Fibroblast of skin of scalp (primary cell): ENCODE measurements at places on chromosomes 11 and 22.

DNA sequence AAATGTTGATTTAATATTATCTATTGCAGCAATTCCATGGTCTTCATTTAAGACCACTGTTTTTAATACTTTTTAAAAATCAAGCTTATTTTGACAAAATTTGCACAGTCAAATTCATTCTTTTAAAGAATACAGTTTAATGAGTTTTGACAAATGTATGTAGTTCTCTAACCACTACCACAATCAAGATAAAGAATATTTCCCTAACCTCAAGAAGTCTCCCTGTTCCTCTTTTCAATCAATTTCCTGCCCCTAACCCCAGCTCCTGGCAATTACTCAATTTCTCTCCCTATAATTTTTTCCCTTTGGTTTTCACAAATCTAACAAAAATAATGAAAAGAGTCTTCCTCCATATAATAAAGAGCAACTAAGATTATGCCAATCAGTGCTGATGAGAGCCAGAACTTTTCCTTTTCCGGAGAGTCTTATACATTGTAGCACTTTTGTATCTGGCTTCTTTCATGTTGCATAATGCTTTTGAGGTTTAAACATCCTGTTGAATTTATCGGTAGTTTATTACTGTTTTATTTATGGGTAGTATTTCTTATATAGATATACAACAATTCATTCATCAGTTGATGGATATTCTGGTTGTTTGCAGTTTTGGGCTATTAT, 231.7 kb downstream of the AASDHPPT start:
- DNase-seq, result no peak

GRCh38 chr22:39524089-39524752, 3.9 kb downstream of the ATF4 start:
- no peak for DNase-seq

DNA sequence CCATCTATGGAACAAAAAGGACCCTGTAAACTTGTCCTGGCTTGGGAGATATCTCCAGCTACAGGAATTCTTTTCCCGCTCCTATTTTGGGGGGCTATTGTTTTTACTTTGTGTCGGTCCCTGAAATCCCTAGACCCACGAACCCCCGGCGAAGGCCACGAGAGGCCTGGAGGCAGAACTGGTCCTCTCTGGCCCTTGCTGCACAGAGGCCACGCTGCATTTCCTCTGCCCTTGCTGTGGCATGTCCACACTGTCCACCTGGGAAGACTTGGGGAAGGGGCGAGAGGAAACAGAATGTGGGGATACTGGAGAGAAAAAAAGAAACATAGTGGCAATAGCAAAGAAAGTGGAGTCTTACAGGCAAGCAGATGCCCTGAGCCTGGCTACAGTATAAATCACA, 2.3 kb upstream of the ANO1 start:
- DNase-seq, result no peak

DNA sequence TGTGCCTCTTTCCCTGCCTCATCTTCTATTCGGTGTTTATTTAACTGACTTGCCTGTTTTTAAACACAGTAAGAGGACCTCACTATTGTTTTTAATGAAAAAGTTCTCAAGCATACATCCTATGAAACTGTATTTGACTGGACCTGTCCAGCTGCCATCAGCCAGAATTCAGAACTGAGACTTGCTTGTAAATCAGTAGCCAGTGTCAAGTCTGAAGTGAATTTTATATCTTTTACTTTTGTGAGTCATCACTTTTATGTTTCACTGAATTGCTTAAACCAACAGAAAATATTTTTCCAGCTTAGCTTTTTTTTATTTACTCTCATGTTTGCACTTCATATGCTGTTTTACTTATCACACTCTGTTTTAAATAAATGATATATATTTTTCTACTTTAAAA, 88.3 kb downstream of the LUZP2 start:
- DNase-seq, result no peak

- no peak for DNase-seq
These were observed 4.7 kb downstream of the WNT7B start for GRCh38 chr22:45972091-45972888.

DNA sequence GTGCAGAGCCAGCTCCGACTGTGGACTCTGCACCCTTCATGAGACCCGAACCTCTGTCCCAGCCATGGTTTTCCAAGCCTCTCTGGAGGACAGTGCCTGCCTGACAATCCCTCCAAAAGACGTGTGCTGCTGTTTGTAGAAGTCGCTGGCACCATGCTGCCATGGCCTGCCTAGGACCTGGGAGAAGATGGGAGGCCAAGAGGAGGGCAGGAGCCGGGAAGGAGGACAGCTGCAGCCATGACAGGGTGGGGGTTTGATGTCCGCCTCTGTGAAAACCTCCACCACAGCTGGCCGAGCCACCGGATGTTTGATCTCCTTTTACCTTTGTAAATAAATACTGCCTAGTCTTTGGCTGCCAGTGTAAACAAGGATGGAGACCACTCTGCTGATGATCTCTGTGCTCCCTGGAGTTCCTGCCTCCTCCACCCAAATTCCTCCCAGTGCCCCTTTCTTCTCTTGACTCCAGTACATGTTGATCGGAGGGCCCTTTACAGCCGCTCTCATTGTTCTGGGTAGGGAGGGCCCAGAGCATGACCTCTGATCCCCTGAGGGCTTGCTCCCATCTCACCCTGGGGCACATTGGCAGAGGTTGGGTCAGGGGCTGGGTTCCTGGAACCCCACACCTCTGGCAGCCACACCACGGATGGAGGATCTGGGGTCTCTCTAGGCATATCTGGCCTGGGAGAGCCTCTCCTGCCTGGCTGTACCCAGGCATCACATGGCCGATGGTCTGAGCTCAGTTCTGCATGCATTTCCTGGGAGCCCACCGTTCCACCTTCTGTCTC, 66.9 kb downstream of the BCR start:
- no peak for DNase-seq

DNA sequence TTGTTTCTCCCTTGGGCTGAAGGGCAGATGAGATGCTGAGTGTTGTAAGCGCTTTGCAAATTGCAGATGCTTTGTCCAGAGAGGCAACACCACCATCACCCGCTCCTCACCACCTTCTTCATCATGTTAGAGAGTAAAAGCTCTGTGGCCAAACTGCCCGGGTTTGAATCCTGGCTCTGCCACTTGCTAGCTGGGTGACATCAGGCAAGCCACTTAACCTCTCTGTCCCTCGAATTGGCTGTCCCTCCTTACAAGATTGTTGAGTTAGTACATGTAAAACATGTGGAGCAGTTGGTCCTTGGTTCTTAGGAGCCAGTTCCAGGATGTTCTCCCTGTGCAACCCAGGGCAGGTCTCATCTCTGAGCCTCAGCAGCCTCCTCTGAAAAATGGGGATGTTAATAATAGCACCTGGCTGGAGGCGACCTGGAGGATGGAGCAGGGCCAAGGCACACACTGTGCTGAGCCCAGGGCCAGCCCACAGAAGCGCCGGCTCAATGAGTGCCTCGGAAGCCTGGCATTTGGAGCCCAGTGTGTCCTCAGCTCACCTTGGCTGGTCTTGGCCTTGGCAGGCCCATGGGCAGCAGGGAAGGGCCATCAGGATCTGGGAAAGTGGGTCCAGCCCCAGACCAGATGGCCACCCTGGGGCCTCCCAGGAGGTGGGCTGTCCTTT, 10.5 kb downstream of the C11orf86 start:
- no peak for DNase-seq

- DNase-seq, result no peak
These were observed 109.9 kb downstream of the CSNK2A3 start for GRCh38 chr11:11243209-11243589.

DNA sequence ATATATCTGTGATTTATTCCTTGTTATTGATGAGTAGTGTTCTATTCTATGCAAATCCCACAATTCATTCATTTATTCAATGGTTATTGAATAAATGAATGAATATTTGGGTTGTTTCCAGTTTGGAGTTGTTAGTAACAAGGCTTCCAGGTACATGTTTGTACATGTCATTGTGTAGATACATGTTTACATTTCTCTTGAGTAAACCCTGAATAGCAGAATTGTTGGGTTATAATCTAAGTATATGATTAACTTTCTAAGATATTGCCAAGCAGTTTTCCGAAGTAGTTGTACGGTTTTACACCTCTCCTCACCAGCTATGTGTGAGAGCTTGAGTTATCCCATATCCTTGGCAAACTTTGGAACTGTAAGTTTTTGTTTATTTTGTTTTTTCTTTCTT, 18.5 kb upstream of the OR8G1 start:
- DNase-seq, result no peak

- DNase-seq, result peak; percentile 94
These were observed 113.0 kb downstream of the ME3 start for GRCh38 chr11:86559311-86559945.

GRCh38 chr11:113260541-113260940, 53.8 kb upstream of the TTC12 start:
- no peak for DNase-seq

DNA sequence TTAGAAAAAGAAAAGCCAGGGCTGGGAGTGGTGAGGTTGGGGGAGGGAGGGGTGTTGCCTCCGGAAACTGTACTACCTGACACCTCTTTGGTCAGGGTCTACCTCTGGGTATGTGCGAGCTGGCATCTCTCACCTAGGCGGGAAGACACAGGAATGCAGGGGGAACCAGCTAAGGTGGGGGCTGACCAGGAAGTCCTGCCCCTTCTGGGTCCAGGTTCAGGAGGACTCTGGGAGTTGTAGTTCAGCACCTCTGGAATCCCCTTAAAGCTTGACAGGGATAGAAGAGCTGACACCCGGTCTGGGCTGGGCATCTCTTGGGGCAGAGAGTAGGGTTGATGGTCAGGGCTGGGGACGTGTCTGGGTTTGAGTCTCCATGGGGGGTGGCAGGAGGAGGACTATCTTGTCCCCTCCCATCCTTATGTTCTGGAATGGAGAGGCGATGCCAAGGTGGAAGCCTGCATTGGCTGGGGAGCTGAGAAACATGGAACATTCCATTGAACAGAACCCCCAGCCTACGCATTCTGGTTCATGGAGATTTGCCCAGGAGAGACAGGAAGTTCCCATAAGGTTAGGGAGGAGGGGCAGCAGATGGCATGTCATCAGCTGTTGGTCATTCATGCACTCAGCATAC, 2.1 kb upstream of the KIAA1671 start:
- peak; percentile 29 for DNase-seq

- DNase-seq, result peak; percentile 71
These were observed at the start of gene PTPRJ for GRCh38 chr11:47980088-47980906. TSS of gene PTPRJ (plus strand) at chr11:47980559. CDS start at chr11:47980913, 354 bp downstream.

- peak; percentile 7 for DNase-seq
These were observed 74.4 kb downstream of the WNT11 start for GRCh38 chr11:76131671-76132631.

DNA sequence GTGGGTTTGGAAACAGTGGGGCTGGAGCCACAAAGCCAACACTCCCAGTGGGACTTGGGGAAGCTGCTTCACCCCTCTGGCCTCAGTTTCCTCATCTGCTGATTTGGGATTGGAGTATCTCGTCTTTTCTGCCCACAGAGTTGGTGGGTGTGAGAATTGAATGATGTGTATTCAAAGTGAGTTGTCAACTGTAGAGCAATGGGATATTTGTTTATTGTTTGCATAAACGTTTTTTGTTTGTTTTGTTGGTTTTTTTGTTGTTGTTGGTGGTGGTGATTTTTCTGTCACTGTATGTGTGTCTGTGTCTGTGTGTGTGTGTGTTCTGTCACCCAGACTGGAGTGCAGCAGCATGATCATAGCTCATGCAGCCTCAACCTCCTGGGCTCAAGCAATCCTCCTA, 542.0 kb downstream of the MIAT start:
- no peak for DNase-seq

DNA sequence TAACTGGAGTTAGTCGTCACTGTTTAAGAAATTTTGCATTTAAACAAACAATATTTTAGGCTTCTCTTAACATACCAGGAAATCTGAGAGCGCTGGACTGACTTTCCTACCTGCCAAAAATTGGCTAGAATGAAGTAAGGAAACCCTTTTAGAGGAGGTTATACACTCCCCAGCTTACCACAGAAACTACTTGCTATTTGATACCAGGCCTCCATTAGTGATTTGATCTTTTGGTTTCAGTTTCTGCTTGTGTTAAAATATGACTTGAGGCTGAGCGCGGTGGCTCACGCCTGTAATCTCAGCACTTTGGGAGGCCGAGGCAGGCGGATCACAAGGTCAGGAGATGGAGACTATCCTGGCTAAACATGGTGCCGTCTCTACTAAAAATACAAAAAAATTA, 419.9 kb downstream of the LRRC4C start:
- no peak for DNase-seq

- no peak for DNase-seq
These were observed 48.5 kb upstream of the PRODH start for GRCh38 chr22:18984564-18984963.

DNA sequence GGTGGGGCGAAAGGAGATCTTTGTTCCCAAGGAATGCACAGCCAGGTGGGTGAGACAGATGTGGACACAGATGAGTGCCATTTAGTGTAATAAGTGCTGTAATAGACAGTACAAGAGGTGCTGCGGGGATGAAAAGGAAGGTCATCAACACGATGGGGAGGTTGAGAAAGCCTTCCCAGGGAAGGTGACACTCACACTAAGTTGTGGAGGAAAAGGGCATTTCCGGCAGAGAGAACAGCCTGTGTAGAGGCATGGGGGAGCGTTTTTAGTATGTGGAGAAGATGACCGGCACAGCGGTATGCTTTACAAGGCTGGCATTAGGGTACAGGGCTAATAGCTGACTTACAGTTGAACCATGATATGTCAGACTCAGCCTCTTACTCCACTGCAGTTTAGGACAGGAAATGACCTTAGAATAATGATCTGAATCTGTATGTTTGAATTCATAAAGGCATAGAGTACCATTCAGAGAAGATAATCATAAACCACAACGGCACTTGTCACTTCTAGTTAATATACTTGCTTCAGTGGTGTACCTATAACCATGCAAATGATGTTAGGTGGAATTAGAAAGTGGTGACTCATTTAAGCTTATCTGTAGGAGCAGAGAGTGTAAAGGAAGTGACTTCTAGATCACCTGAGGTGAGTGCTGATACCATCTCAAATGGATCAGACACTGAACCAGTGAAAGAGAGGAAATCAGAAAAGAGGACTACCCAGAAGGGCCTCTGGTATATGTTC, 60.6 kb downstream of the FAM83F start:
- DNase-seq, result no peak

- no peak for DNase-seq
These were observed 7.2 kb upstream of the TRABD start for GRCh38 chr22:50178471-50178864.

GRCh38 chr22:40709752-40710413, 30.6 kb downstream of the MCHR1 start:
- DNase-seq, result no peak

- peak; percentile 41 for DNase-seq
These were observed 621.5 kb upstream of the B3GAT1 start for GRCh38 chr11:135033540-135033939.

DNA sequence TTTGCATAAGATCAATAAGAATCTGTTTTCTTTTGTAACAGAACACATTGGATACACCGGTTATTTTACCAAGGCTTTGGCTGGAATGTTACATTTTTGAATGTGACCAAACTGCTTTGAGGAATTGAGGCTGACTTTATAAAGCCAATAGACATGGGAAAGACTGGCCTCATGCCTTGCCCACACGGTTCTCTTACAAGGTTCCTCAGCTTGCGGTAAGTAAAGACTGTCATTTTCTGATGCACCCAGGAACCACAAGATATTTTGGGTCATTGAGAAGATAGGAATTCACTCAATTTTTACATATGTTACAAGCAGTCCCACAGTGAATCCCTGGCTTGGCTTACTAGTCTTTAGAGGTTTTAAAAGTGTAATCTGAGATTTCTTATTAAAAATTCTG, 23.9 kb downstream of the OR10A6 start:
- DNase-seq, result no peak
